Activated CD4-positive, alpha-beta T cell treated with anti-CD3 and anti-CD28 coated beads, Interleukin-2, amount 10 ng/mL, durations not matched to agents 7 days and 5 days (primary cell): ENCODE measurements at places on chromosomes 6 and 20. TPM values are rescaled to one million over a fixed set of nuclear protein-coding genes. Genes with fewer than 3 reads are reported as not detected.

ENPP3 gene
- 0.19 TPM for total RNA-seq

BANF2 gene
- total RNA-seq = not detected

STMND1 gene
- total RNA-seq = not detected

NTSR1 gene
- 0.94 TPM for total RNA-seq

BMP5 gene
- not detected for total RNA-seq

SLC17A1 gene
- not detected for total RNA-seq

RHAG gene
- not detected for total RNA-seq

PI16 gene
- 13.5 TPM for total RNA-seq

TAGAP gene
- 60.3 TPM for total RNA-seq

OR12D3 gene
- not detected for total RNA-seq

PRND gene
- not detected for total RNA-seq

CLPSL2 gene
- not detected for total RNA-seq

SLC26A8 gene
- total RNA-seq = not detected

UNC5CL gene
- total RNA-seq = 1.6 TPM

ACTL10 gene
- 2.4 TPM for total RNA-seq

VNN1 gene
- total RNA-seq = not detected

BTNL2 gene
- not detected for total RNA-seq

OR2H1 gene
- total RNA-seq = not detected

GSTA2 gene
- not detected for total RNA-seq

PRL gene
- not detected for total RNA-seq

KIAA0408 gene
- 4.4 TPM for total RNA-seq

LBP gene
- total RNA-seq = not detected

EYA4 gene
- not detected for total RNA-seq

LY86 gene
- 12.2 TPM for total RNA-seq

ENPP1 gene
- 0.10 TPM for total RNA-seq

SNX21 gene
- 0.87 TPM for total RNA-seq

HCRTR2 gene
- total RNA-seq = not detected

DEFB124 gene
- not detected for total RNA-seq

DAAM2 gene
- total RNA-seq = not detected

ANKRD66 gene
- not detected for total RNA-seq

COL9A1 gene
- total RNA-seq = not detected

BNIP5 gene
- total RNA-seq = not detected

RRAGD gene
- 8.8 TPM for total RNA-seq

ANGPT4 gene
- not detected for total RNA-seq

GSTA3 gene
- total RNA-seq = not detected

IP6K3 gene
- not detected for total RNA-seq

CBLN4 gene
- not detected for total RNA-seq

CNKSR3 gene
- total RNA-seq = not detected

ALDH5A1 gene
- 3.6 TPM for total RNA-seq

MUCL3 gene
- total RNA-seq = not detected

ZNF311 gene
- total RNA-seq = 0.65 TPM

HSPA1L gene
- total RNA-seq = 3.5 TPM

ELOVL4 gene
- total RNA-seq = 1.1 TPM

OSTM1 gene
- 28.2 TPM for total RNA-seq

ADTRP gene
- total RNA-seq = 2.5 TPM

LRP11 gene
- total RNA-seq = 7.4 TPM

CCM2L gene
- not detected for total RNA-seq

ANKRD6 gene
- 3.3 TPM for total RNA-seq

NKAIN2 gene
- not detected for total RNA-seq

CCDC28A gene
- 22.5 TPM for total RNA-seq

BMP6 gene
- not detected for total RNA-seq
